Hematopoietic multipotent progenitor cell treated with erythropoietin and hydrocortisone succinate and interleukin-3 and kit ligand, for 4 days (in vitro differentiated cells): ENCODE measurements at places on chromosomes 1 and 21.

- no peak for DNase-seq
Measured at GRCh38 chr1:7988576-7988975, 27.1 kb downstream of the PARK7 start.

DNA sequence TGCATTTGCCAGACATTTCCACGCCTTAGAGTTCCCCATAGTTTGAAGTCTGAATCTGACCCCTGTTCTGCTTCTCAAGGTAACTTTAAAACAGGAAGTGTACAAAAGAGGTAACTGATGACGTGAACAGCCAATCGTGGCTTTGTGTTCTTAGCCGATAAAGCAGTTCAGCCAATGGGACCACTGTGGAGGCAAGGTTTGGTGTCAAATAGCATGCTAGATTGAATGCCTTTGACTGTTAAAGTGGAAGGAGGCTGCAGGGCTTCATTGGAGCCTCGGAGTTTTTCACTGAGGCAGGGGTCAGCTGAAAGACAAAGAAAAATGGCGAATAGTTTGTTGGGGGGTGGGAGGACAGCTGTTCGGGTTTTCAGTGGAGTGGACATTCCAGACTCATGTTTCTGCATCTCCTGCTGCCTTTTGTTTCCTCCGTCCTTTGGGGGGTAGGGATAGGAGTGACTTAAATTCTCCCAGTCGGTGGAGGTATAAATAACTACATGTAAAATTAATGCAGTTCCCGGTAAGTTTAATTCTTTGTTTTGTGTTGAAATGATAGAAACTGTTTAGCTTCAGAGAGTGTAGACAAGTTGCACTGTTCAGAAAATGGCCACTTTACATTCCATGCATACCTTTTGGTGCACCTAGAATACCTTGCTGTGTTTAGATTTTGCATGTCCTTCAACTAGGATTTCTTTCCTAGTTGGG, 17.7 kb downstream of the NFYC start:
- peak; percentile 98 for DNase-seq

- DNase-seq = no peak
Measured at GRCh38 chr21:20167059-20167458, 831.1 kb upstream of the NCAM2 start.

GRCh38 chr1:42334240-42335049, 590 bp downstream of the FOXJ3 start:
- DNase-seq = peak; percentile 65

GRCh38 chr1:8027748-8028570, 1.9 kb upstream of the ERRFI1 start:
- DNase-seq = no peak

DNA sequence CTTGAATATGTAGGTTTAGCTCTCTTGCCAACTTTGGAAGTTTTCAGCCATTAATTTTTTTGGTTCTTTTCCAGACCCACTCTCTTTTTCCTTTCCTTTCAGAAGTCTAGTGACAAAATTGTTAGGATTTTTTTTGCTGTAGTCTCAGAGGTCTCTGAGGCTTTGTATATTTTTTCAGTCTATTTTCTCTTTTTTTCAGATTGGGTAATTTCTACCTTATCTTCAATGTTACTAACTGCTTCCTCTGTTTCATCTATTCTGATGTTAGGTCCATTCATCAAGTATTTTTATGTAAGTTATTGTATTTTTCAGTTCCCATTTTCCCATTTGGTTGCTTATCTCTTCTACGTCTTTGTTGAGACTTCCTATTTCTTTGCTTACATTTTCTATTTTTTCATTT, 15.7 kb downstream of the RGS2 start:
- no peak for DNase-seq

- no peak for DNase-seq
Measured at GRCh38 chr1:206511362-206512057, 4.2 kb downstream of the RASSF5 start.

DNA sequence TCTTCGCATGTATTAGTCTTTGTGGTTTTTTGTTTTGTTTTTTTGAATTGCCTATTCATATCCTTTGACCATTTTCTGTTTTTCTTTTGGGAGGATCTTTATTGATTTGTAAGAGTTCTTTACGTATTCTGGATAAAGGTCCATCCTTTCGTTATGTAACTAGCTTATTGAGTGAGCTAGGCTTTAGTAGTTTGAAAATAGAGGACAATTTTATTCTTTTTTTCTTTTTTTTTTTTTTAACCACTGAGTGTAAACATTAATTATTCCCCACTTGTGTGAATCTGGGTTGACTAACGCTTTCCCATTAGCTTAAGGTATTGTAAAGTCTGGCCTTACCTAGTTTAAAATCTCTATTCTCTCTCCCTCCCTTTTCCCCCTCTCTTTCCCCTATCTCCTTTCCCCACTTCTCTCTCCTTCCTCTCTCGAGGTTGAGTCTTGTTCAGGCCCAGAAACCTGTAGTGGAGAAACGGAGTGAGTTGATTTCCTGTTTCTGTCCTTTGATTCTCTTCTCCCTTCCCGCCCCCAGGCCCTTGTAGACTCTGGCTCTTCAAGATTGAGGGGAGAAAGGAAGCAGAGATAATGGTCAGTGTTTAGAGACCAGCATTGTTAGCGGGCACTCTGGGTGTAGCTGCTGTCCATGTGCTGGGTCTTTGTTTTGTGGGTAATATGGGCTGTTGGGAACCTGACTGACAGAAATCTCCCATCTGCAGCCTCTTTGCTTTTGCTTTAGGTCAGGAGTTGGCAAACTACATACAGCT, 1.5 kb downstream of the MORC3 start:
- peak; percentile 76 for DNase-seq

- DNase-seq = no peak
Measured at GRCh38 chr1:94246692-94247137, 9.3 kb upstream of the ARHGAP29 start.

DNA sequence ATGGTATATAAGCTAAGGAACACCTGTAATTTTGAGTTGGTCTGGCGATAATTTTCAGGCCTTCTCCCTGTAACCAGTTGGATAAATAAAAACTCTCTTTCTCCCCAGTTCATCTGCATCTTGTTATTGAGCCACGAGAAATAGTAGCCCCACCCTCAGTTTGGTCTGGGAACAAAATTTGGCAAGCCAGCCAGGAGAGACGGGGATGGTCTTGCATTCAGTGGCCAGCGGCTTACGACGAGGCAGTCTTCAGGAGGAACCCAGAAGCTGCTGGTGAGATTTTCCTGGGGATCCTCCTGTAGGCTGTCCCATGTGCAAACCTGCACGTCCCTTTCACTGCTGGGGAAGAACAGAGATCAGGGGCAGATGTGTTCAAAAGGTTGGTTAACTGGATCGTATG, 174.6 kb downstream of the PLA2G4A start:
- no peak for DNase-seq

DNA sequence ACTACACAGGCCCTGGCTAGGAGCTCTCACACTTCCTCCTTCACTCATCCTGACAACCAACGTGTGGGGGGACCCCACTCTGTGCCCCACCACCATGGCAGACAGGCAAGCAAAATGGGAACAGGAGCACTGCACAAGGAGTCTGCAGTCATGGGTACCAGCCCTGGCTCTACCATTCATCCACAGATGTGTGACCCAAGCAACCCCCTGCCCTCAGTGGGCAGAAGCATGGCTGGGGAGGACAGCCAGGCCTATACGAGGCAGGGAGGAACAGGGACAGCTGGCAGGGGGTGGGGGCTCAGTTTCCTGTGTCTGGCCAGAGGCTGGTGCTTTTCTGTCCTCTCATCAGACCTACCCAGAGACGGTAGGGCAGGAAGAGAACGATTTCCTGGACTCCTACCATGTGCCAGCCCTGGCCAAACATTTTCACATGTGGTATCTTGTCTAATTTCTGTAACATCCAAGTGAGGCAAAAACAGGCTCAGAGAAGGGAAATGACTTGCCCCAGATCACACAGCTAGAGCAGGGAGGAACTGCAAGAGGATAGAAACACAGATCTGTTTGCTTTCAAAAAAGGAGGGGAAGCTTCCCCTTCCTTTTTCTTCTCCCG, 178.0 kb downstream of the HIVEP3 start:
- DNase-seq = peak; percentile 43

GRCh38 chr1:219175212-219175564, 1.5 kb downstream of the LYPLAL1 start:
- DNase-seq = no peak

DNA sequence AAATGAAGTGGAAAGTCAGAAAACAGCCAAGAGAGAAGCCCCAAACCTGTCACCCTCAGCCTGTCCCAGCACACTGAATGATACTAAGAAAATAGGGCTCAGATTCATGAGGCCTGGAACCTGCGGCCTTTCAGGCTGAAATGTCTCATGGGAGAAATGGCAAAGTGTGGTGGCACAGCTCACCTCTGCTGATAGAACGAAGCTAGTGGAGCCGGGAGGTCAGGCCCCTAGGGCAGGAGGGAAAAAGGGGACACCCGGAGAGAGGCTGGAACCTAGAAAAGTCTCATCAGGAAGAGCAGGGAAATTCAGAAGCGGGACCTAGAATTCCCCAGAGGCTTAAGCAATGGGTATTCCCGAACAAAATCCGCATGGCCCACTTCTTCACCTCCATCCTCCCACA, 107.1 kb downstream of the BCAR3 start:
- DNase-seq = no peak

GRCh38 chr1:230212405-230212936, 145.4 kb downstream of the GALNT2 start:
- DNase-seq = peak; percentile 31

- DNase-seq = peak; percentile 19
Measured at GRCh38 chr1:80217377-80217986, 1211.0 kb upstream of the ADGRL4 start.

GRCh38 chr1:222250376-222250775, 297.5 kb downstream of the HHIPL2 start:
- DNase-seq = no peak

GRCh38 chr1:53475664-53476063, 16.5 kb downstream of the DMRTB1 start:
- no peak for DNase-seq

GRCh38 chr1:192700834-192701271, 64.9 kb downstream of the RGS13 start:
- DNase-seq = peak; percentile 46

DNA sequence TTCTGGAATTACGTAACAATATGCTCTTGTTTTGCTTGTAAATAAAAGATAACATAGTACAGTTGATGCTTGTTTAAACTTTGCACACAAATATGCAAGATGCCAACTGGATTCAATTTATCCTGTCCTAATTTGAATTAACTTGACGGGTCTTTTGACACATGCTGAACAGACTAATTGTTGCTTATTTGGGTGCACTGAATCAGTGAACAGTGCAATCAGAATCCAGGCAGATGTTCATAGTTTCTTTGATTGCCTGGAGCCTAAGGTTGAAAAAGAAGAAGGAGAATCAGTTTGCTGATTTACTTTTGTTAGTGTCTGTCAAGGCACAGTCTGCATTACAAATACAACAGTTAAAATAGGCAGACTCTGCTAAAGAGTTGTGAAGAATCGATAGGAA, 307.9 kb downstream of the COL11A1 start:
- no peak for DNase-seq

GRCh38 chr1:17664322-17664721, 90.8 kb upstream of the ACTL8 start:
- DNase-seq = no peak

DNA sequence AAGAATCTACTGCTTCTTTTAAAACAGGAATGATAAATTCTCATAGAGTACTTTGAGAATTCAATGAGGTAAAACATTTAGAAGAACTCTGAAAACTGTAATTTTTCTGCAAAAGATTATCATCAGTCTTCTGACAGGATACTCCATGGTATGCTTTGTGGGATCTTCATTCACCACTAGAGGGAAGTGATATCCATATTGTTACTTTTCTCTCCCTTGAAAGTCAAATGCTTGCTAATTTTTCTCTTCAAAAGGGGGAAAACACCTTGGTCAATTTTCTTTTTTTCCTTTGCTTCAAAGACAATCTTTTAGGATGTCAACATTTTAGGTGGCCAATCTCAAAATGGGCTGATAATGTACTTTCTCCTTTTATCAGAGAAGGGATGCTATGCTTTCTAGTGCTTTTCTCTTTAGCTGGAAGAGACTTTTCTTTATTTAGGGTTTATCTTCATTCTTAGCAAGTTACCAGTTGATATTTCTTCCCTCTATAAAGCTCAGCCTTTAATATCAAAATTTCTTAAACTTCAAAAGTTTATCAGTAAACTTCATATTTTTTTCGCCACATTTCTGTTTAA, 95.5 kb downstream of the NEGR1 start:
- peak; percentile 53 for DNase-seq

GRCh38 chr1:77322061-77322900, 40.5 kb downstream of the AK5 start:
- DNase-seq = peak; percentile 18

DNA sequence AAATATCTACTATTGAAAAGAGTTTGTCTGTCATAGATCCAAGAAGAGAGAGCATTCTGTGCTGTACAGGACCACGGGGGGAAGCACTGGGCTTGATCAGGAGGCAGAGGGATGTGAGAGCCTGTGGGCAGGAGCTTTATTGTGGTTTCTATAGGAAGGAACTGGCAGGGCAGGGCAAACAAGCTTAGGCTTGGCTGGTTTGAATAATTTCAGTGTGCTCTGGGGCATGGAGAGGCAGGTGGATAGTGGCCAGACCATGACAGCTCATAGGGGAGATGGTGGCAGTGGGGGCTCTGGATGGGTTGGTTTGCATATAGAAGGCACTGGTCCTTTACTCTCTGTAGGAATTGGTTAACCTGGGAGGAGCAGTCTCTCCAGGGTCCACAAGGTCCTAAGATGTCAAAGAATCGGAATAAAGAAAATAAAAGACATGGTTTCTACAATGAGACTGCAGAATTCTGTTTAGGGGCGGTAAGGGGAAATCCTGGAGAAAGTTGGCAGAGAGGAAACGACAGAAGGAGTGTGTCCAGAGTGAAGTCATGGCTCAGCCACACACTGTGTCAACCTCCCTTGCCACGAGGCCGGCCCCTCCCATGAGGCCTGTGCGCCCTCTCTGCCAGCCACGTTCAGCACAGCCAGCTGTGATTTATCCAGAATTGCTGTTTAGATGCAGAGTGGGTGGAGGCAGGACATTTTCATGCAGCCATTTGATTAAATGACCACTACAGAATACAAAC, 81.7 kb upstream of the PGBD5 start:
- DNase-seq = peak; percentile 33

DNA sequence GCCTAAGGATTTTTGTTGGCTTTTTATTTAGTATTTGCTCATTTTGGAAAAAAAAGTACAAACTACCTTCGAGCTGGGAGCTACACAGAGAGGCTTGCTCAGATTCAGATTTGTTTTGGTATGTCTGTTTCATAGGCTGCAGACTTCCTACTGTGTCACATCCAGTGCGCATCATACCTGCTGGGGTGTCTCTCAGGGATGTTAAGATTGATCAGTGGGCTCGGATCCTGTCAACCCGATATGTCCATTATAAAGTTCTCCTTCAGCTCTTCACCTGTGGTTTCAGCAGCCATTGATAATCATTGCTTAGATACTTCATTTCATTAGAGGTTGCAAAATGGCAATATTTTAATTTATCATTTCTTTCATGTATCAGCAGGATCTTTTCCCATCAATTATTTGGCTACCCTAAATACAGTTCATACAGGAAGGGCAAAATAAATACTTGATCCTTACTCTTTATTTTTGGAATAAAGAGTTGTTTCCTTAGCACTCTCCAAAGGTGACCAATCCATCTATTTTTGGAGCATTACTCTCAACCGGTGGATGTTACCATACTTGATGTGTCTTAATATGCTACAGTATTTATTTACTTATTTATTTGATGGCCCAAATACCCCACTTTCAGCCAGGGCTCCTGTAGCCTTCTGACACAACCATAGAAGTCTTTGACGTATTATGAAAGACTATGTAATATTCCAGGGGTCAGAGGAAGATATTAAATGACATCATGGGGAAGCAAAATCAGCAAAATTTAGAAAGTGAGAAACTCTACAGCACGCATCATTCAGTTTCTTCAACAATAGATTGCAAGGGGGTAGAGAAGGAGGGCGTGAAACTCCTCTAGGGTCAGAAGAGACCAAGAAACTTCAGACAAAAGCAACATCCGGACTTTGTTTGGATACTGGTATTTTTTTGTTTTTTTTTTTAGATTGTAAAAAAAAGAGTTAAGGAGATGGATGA, 55.3 kb upstream of the HNRNPU start:
- no peak for DNase-seq
